T-helper 17 cell (primary cell): ENCODE measurements at places on chromosomes 3 and 15. TPM values are rescaled to one million over a fixed set of nuclear protein-coding genes. Genes with fewer than 3 reads are reported as not detected.

The ATXN7 gene
- 165 TPM for total RNA-seq

The CCR3 gene
- 0.37 TPM for total RNA-seq

The IL17RC gene
- total RNA-seq = 0.47 TPM

The RFTN1 gene
- 55.8 TPM for total RNA-seq

DNA sequence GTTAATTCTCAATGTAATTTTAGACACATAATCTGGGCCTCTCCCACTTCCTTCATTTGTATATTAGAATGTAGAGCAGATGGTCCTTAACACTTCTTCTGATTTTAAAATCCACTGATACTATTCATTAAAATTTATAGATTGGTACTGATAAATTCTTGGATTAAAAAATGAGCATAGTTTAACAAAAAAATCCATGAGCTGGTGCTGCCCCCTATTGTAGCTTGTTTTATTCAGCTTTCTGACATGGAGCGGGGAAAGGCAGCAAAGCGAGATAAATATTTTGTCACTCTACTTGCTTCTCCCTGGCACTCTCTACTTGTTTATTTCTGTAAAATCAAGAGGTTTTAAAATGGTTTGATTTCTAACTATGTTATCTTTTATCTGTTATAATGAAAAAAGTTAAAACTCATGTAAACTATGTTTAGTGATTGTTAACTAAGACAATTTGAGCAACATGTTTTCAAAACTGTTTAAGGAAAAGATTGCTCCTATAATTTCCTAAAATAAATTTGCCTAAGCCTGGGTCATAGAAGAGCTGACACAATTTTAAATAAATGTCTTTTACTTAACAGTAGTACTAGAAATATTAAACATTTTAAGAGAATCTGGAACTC lies 26.5 kb upstream of the PLOD2 start:
- DNase-seq = no peak

GRCh38 chr3:183278479-183279088 lies 25.5 kb downstream of the B3GNT5 start:
- no peak for DNase-seq

DNA sequence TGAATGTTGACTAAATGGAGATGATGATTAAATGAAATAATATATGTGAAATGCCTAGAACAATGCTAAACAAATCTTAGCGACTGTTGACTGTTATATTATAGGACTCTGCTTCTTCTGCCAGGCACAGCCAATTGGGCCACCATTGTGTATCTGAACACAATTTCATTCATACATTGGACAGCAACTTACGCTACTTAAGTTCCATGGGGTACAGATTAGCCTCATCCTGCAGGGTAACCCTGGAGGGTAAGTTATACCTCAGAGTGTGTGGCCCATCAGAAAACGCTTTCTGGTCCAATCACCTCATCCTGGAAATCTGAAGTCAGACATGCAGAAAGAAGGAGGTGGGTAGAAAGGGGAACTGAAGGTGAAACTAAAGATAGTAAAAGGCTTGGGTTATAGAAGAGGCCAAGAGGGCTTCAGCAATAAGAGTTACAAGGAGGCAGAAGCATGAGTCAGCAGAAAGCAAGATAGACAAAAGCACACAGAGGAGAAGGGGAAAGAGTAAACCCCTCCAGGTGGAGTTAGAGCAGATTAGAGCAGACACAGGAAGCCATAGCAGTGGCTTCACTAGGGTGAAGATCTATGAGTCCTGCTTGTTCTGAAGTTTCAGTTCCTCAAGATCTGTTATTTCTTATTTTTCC lies 119.3 kb upstream of the SLC24A5 start:
- DNase-seq = no peak

- DNase-seq = no peak
Observed at GRCh38 chr3:45398178-45398577, 9.8 kb downstream of the LARS2 start.

GRCh38 chr3:57743496-57743895 lies 12.6 kb upstream of the SLMAP start:
- DNase-seq = no peak

GRCh38 chr3:56193519-56193918 lies 274.7 kb downstream of the ERC2 start:
- DNase-seq = no peak

DNA sequence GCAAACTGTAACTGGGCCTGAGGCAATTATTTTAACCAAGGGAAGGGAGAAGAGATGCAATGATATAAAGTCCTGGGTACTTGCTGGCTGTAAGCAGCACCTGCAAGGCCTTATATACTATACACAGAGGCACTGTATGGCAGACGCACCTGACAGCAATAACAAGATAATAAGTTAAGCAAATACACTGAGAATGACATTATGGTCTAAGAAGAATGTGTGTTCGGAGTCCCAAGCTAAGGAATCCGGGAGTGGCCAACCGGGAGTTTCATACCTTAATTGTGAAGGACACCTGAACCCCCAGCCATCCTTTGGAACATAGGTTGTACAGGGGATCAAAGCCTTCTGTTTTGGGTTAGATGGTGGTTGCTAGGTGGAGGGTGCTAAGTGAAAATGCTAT lies 13.7 kb downstream of the FAM240A start:
- no peak for DNase-seq

- no peak for DNase-seq
Observed at GRCh38 chr3:123013876-123014275, 13.7 kb downstream of the SEMA5B start.

- no peak for DNase-seq
Observed at GRCh38 chr3:35592589-35593295, 46.6 kb upstream of the ARPP21 start.

DNA sequence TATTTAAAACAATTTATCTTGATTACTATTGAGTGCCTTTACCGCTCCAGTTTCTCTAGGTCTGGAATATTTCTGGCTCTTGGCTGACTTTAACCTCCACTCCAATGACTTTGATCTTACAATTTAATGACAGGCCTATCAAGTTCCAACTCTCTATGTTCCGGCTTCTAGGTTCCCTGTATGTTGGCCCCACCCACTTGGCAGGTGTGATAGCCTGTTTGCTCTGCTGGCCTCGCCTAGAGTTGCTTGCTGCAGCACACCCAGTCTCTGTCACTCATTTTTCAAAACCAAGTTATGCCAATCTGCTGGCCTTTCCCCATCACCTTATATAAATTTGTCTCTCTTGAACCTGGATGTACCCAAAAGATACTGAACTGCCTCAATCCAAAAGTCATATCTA lies 428.0 kb downstream of the ROBO1 start:
- no peak for DNase-seq

DNA sequence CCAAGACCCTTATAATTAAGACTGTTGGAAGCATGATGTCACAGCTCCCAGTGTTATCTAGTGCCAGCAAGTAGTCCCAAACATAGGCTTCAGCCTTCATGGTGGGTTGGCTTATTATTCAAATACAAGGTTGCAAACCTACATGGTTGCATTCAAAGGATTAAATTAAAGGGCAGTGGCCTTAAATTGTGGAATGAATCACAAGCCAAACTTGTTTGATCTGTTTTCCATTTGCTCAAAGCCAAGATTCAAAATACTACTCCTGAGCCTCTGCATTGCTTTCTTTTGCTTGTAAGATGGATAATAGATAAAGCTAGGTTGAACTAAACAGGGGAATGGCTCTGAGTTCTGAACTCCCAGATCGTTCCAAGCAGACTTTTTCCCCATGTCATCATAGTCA lies 52.4 kb upstream of the GNB4 start:
- no peak for DNase-seq
